ENCODE measurements at places on chromosomes 1 and 21.

DNA sequence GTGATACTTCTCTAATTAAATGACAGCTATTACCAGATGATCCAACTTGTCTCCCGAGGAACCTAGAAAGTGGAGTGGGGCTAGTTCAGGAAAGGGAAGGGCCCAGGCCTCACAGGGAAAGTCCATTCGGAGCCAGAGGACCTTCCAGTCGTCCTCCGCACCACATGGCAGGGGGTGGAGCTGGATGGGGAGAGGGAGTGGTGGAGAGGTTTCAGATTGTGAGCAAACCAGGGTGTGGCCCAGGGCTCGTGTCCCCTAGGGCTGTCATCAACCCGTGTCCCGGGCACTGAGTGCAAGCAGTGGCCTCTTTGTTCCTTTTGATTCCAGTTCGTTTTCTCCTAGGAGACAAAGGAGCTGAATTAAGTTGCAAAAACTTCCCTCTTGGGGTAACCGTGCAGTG is 114.9 kb downstream of the HUNK start:
- no peak for DNase-seq

- DNase-seq: no peak
Measured at GRCh38 chr1:67687198-67687545, 2.2 kb downstream of the GADD45A start.

DNA sequence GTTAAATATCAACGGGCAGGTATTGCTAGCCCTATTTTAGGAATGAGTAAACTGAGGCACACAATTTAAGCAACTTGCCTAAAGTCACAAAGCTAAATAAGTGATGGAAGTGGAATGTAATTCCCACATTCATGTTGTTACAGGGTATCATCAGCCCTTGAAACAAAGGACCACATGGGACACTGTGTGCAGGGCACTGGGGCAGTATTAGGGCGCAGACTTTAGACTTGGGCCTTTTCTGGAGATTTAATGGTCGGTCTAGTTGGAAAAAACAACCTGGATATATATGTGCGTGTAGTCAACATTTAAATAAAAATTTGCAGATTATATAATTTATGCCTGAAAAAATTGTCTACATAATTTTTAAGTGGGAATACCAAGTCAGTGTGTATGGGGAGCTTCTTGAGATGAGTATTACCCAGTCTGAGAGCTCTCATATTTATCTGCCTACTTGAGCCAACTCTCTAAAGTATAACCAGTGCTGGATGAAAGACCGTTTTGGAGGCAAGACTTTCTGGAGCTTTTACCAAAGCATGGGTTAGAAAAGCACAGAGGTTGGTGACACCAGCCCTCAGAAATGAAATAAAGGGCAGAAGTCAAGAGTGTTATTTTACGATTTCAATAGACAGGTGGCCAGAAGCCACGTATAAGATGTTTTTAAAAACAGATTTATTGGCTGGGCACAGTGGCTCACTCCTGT is 1.6 kb downstream of the KDM1A start:
- DNase-seq: no peak

- DNase-seq: no peak
Measured at GRCh38 chr1:147626739-147627138, 43.6 kb downstream of the ACP6 start.

- no peak for DNase-seq
Measured at GRCh38 chr1:5828308-5828935, 163.8 kb downstream of the NPHP4 start.

DNA sequence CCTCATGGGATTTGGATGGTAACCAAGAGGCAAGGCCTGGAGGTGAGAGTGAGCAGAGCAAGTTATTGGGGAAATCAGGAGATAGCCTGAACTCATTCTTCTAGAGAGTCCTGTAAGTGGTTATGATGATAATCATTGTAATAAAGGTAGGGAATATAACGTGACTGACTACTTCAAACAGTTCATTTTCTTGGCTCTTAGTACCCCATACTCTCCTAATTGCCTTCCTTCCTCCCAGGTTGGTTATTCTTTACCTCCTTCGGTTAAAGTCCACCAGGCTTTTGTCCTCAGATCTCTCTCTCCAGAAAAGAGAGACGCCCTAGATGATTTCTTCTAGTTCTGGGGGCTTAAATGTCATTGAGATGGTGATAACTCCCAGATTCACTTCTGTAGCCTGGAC is 35.3 kb downstream of the KIF1B start:
- DNase-seq: no peak

- DNase-seq: no peak
Measured at GRCh38 chr1:10561955-10562354, 87.2 kb downstream of the PEX14 start.

DNA sequence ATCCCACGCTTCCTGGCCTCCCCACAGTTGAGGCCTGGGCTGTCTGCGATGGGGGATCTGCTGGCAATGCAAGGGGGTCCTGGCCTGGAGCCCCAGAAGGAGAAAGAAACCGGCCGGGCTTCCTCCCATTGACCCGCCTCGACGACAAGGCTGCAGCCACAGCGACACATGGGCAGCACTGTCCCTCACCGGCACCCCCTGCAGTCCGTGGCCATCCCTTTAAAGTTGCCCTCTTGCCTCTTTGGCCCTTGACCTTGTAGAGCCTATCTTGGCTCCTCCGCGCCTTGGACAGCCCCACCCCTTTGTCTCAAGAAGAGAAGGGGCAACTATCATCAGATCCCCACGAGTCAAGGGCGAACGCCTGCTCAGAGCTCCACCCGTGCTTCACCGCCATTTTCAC is 106.0 kb downstream of the CASZ1 start:
- no peak for DNase-seq

DNA sequence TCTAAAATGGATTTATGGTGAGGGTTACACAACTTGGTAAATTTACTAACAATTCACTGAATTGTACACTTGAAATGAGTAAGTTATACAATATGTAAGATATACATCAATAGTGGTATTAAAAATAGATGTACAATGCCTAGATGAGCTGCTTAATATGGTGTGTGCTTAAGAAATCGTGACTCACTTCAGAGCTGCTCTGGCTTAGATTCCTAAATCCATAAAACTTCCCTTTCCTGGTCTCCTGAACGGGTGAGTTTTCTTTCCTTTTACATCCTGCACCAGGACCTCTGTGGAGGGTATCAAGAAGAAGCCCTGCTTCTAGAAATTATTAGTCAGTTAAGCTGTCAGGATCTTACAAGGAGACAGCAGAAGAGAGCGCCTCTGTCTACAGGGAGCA is 30.4 kb downstream of the H3-3A start:
- no peak for DNase-seq

All from NCI-H1930 (cell line).